ENCODE measurements at places on chromosomes 7 and 10.

GRCh38 chr10:3249307-3249889, 76.8 kb upstream of the PITRM1 start:
- no peak for DNase-seq

- DNase-seq: no peak
Measured at GRCh38 chr10:36345175-36345533, 703.1 kb upstream of the FZD8 start.

DNA sequence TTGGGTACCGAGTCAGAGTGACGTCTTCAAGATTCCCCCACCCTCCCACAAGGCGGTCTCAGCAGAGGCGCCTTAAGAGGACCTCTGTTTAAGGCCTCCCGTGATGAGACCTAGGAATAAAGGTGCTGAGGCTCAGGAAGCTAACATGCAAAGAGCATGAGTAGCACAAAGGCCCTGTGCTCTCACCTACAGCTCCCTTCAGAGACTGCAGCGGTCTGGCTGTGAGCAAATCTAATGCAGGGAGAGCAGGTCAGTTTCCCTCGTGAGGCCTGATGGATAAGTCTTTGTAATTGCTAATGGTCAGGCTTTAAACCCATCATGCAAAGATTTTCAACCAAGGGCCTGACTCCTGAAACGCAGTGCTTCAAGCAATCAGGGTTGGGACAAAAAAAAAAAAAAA, 909.3 kb upstream of the GHITM start:
- no peak for DNase-seq

DNA sequence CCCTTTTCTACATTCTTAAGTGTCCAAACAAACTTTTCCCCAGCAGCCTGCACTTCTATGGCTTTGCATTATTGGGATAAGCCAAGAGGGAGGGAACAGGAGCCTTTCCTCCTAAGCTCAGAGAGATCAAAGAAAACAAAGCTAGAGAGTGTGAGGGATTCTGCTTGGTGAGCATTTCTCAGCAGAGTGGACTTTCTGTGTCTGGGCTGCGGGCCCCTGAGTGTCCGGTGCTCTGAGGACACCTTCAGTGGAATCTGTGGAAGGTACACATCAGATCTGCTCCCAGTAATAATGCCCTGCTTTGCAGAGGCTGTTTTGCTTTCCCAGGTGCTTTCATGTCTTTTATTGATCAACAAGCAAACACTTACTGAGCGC, 50.2 kb downstream of the KCNMA1 start:
- no peak for DNase-seq

GRCh38 chr7:155513543-155514285, 32.6 kb downstream of the CNPY1 start:
- no peak for DNase-seq

DNA sequence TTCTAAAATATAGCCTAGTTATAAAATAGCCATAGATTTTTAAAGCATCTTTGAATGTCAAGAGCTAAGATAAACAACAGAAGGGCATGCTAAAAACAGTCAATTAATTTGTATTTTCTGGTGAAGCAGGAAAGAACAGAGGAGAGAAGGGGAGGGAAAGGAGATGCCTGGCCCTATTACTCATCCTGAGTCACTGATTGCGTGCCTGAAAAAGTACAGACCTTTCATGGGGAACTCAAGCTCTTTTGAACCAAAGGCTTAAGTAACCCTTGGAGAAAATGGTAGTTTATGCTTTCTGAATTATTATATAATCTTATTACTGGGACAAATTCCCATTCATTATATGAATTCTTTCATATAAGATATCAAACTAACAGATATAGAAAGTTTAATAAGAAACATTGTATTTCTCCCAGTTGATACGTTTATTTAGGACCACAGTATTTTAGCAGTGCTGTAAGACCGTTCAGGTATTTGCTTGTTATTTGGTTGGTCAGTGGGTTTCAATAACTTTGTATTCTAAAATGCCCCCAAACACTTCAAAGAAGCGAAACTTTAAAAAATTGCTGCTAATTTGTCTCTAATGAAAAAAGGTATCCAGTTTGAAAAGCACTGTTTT, 151.3 kb downstream of the HGF start:
- no peak for DNase-seq

GRCh38 chr10:119928411-119928810, 35.9 kb downstream of the SEC23IP start:
- DNase-seq: no peak

GRCh38 chr10:128812000-128812399, 655.0 kb upstream of the MGMT start:
- DNase-seq: no peak

- DNase-seq: no peak
Measured at GRCh38 chr10:51109801-51110533, 35.7 kb downstream of the PRKG1 start.

- peak; percentile 30 for DNase-seq
Measured at GRCh38 chr10:47264797-47265281, 35.2 kb upstream of the GDF10 start.

DNA sequence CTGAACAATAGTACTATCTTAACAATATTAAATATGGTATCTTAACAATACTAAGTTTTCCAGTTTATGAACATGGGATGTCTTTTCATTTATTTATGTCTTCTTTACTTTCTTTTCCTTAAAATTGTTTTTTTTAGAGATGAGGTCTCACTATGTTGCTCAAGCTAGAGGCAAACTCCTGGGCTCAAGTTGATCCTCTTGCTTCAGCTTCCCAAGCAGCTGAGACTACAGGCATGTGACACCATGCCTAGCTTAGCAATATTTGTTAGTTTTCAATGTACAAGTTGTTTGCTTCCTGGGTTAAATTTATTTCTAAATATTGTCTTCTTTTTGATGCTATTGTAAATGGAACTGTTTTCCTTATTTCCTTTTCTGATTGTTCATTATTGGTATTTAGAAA, 16.9 kb downstream of the CDH23 start:
- DNase-seq: no peak

DNA sequence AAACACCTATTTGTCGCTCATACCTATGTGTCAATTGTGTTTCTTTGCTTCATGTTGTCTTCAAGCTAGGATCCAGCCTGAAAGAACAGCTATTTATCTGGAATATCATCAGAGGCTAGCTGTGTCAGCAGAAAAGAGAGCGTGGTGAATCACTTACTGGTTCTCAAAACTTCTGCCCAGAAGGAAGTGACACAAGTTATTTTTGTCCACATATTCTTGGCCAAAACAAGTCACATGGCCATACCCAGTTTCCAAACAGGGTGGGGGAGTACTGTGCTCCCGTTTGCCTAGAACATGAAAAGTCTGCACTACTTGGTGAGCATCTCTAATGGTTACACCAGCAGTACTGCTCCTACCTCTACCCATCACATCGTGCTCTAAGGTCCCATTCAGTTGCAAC, 160.9 kb upstream of the CSTF2T start:
- DNase-seq: no peak

DNA sequence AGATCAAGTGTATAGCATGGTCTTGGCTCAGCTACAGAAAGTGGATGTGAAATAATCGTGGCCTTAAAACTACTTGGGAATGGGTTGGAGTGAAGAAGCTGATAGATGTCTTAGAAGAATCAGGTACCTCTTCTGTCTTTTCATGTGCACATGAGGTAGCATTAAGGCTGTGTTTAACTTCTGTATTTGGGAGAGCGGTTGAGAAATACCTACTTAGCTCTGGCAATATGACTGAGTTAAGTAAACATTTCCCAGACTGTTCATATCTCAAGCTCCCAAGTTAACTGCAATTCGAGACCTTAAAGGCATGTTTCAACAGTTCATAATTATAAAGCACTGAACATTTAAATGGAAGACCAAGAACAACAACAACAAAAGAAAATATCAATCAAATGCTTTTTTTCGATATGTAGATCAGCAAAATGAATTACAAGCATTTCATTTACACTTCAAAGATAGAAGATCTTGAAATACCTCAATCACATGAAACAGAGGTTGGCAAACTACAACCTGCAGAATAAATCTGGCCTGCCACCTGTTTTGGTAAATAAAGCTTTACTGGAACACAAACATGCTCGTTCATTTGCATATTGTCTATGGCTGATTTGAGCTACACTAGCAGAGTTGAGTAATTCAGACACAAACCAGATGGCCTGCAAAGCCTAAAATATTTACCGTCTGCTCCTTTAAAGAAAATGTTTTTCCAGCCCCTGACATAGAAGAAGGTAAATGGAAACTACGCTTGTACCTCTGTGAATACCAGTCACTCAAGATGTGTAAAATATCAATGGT, 337.1 kb upstream of the GLI3 start:
- DNase-seq: no peak

Measured in GDM1 (cell line).